NCI-H187 treated with DMSO at 0.1 percent for 48 hours (cell line): ENCODE measurements at places on chromosomes 16 and 17.

DNA sequence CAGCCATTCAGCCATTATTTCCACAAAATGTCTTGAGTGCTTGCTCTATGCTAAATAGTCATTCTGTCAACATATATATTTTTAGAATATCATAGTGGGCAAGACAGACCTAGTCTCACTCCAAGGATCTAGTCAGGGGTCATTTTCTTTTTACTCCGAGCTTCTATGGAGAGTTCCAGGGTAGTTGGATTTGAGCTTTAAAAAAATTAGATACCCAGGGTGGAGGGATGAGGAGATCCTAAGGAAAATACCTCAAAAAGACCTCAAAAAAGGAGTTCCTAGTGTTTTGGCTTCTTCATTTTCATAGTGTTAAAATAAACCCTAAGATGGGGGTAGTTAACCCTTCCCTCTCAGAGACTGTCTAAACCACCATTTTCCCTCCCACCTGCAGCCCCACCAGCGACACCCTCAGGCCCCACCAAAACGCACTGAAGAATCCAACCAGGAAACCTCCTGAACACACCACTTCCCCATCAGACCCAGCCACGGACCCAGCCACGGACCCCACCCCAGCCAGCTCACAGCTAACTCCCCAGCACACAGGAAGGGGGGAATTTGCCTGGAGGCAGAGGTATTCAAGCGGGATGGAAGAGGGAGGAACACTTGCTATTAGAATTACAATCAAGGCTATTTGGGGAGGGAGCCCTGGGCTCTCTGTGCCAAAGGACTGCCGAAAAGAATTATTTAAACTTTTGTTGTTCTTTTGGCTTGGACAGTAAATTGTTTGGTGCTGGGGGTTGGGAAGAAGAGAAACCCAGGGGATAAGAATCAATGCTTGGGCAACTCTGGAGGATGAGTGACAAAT is 2.2 kb downstream of the ETV4 start:
- DNase-seq, result no peak

GRCh38 chr16:85567101-85567866 is 45.8 kb upstream of the GSE1 start:
- no peak for DNase-seq

DNA sequence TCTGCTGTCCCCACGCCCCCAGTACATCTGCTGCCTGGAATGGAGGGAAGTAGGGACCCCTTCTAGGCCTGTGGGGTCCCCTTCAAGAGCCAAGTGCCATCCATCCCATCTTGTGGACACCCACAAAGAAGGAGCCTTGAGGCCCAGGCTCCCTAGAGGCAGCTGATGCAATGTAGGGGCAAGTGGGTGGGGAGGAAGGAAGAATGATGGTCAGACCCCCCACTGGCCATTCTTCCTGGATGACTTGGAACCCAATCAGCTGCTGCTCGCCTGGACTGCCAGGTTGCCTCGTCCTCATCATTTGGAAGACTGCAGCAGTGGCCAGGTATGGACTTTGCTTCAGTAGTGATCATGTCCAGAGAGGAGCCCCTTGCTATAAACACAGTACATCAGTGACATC is 48.9 kb downstream of the SMPD3 start:
- DNase-seq, result no peak

DNA sequence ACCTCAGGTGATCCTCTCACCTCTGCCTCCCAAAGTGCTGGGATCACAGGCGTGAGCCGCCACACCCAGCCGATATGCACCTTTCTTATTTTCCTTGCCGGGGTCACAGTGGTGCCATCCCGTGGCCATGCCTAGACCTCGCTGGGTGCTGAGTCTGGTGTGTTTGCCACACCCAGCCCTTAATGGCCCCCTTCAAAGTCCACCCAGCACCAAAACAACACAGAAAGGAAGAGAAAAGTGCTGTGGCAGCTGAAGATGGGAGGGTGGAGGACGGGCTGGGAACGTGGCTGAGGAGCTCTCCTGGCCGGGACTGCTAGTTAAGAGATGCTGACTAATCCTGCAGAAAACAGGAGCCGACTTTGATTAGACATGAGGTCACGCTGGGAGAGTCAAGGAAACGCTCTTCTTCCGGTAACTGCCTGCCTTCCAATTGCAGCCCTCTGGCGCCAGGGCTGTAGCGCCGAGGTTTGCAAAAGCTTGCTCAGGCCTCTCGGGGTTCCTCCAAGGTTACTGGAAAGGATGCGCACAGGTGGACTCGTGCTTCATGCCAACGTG is 10.9 kb downstream of the SLC43A2 start:
- DNase-seq, result no peak

- no peak for DNase-seq
Measured at GRCh38 chr17:49904893-49905292, 57.0 kb upstream of the TAC4 start.

DNA sequence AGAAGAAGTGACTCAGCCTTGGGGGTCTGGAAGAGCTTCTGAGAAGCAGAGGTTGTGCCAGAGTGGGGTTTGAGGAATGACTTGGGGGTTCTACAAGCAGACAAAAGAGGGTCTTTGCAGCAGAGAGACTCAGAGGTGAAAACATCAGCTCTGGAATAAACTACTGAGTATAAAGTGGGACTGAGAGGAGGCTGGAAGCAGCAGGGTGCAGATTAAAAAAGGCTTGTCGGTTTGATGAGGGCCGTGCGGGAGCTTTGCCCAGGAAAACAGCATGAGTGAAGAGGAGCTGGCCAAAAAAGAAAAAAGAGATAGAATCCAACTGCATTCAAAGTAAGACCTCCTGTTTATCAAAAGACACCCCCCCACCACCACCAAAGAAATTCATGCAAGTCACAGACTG is 13.1 kb upstream of the ACE start:
- DNase-seq, result no peak

DNA sequence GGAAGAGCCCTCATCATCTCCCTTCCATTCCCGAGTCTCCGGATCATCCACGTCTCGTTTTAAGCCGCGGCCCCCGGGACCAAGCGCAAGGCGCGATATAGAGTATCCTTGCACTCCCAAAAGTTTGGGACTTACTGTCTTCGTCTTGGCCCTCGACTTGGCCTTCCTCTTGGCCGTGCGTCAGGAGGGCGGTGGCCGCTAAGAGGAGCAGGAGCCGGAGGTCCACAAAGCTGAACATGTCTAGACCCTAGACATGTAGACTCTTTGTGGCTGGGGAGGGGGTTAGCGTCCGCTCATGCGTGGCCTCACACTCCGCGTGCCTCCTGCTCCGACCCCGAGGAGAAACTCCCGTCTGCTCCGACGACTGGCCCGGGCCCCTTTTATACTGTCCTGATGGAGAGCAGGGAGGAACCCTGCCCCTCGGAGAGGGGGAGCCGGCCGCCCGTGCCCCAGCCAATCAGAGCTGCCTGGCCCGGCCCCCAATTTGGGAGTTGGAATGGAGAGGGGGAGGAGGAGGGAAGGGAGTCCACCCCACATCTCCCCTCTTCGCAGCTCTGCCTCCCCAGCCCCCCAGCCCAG is at the start of gene COL1A1:
TSS of gene COL1A1 (minus strand) at position 356 of the 579 bp plus-strand sequence. CDS start at position 238, 118 bp downstream.
- no peak for DNase-seq

DNA sequence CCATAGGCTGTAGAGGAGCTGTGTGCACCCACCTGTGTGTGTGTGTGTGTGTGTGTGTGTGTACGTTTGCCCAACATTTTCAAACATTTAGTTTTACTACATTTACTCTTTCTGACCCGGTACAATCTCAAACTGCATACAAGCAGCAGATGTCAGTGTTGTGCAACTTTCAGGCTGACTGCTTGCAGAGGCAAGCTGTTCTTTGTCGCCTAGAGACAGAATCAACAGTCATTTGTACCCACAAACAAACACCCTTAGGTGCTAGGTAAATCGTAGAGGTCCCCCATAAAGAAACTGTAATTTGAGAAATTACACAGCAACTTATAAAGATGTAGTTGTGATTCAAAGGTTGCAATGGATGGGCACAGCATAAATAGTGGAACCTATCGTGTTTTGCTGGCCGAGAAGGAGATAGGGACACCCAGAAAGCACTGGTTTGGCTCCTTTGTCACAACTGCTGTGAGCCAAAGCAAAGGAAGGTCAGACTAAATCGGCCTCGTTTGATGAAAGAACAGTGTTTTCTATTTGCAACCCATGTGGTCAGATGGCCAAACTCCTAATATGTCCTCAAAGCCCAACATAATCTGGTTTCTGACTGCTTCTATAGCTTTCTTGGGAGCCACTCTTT is 478.4 kb downstream of the TOX3 start:
- DNase-seq, result no peak

DNA sequence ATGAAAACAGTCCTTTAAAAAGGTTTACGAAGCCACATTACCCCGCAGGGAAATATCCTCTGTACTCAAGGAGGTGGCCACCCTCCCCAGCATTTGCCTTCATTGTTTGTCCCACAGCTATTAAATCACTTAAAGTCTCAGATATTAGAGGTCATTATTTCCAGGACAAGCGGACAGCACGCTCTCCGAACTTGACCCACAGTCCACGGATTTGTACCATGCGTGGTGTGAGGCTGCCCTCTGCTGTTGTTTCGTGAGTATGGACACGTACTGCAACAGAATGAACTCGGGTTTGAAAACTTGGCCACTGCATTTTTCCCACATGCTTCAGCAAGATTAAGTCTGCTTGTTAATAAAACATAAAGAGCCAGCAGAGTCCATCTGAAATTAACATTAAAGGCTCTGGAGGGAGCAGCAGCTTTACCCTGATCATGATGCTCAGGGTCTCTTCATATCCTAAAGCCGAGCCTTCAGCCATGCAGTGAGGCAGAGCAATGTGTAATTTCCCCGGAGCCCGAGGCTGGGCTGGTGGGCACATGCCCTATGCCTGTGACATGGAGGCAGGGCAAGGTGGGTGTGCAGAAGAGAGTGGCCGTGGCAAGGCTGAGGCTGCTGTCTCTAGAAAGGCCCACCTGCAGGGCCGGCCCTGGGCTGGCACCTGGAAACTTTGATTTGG is 19.7 kb downstream of the MEAK7 start:
- no peak for DNase-seq

- DNase-seq, result no peak
Measured at GRCh38 chr16:56451753-56452689, 667 bp downstream of the OGFOD1 start.

- no peak for DNase-seq
Measured at GRCh38 chr16:4136229-4136813, 20.1 kb upstream of the ADCY9 start.

DNA sequence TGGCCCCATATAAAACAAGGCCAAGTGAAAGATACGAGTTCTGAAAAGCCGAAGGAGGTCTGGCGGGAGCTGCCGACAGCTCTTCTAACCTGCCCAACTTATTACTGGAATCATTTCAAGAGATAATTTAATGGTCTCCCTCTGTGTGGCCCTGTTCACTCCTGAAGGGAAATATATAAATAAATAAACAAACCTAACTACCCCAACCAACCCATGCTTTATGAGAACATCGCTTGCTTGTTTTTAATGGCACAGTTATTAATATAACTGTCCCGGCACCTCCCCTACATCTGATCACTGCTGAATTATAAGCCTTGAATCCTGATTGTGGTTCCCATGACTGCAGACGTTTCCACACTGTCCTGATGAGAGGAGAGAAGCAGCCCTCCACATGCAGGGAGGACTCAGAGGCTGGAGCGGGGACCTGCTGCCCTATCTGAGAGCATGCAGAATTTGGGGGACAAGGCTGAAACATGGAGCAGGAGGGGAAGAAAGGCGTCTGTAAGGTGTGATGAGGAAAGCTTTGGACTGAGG is 22.2 kb downstream of the CDK5RAP3 start:
- no peak for DNase-seq

DNA sequence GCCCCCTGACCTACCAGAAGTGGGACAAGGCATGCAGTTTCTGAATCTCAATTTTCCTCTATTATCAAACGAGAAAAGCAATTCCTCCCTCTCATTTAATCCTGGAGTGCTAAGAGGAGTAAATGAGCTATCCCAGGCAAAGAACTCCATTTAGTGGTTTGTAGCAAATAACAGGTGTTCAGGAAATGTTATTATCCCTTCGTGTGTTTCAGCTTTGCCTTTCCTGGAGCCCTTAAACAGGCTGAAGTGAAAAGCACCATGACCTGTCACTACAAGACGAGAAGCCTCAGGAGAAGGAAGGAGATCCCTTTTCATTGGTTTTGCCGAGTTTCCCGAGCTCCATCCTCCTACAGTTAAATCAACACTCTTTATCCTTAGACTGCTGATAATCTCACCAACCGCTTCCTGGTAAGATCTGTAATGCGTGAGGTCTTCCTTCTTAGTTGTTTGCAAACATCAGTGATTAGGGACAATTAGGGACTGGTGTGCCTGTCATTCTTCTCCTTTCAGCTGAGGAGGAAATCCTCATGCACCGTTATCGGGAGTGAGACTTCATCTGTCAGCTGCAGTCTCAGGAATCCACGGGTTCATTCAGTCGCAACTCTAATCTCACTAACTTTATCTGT is 30.8 kb upstream of the MYOCD start:
- DNase-seq, result no peak

- no peak for DNase-seq
Measured at GRCh38 chr17:62671553-62671952, 44.1 kb downstream of the MRC2 start.

DNA sequence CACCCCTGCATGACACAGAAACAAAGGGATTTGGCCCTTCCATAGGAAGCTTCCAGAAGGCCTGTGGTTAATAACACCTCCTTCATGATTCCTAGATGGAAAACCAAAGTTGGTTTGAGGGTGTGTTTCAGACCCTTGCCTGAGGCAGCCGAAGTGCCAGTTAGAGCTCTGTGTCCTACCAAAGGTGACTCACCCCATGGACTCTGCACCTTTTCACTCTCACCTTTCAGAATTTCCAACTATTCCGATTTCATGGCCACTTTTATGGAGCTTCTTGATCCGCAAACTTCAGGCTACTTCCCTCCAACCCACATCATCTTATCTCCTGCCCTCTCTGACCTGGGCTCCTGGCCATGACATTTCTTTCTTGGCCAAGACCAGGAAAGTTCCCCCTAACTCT is 49.2 kb downstream of the MEOX1 start:
- no peak for DNase-seq

DNA sequence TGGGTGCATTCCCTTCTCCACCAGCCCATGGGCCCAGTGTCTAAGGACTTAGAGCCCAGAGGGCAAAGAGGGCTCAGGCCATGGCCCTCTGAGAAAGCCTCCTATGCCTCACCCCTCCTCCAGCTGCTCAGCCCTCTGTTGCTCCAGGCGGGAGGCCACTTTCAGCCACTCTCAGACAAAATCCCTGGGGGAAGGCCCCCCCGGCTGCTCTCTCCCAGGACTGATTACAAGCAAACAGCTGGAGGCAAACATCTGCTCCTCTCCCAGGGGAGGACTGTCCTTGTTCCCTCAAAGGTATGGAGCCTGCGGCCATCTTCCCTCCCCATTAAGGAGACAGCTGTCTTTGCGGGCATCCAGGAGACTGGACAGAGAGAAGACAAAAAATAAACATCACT is 54.9 kb upstream of the DLX4 start:
- DNase-seq, result peak; percentile 49

DNA sequence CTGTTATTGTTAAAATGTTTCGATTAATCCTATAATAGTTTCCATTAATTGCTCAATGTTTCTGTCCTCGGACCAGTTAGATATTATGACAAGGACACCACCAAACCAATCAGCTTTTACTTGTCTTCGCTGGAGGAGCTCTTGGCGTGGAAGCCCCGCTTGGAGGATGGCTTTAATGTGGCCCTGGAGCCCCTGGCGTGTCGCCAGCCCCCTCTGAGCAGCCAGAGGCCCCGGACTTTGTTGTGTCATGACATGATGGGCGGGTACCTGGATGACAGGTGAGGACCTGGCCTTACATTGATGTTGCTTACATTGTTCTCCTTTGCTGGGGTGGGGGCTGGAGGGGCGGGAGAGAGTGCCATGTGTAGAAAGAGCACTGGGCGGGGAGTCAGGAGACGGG is 3.0 kb downstream of the ENGASE start:
- DNase-seq, result no peak
